Left ventricle myocardium superior (tissue), 1 donor: ENCODE measurements at places on chromosomes 12 and 14.

- DNase-seq, result no peak
Measured at GRCh38 chr12:130527239-130527638, 188.9 kb downstream of the RIMBP2 start.

DNA sequence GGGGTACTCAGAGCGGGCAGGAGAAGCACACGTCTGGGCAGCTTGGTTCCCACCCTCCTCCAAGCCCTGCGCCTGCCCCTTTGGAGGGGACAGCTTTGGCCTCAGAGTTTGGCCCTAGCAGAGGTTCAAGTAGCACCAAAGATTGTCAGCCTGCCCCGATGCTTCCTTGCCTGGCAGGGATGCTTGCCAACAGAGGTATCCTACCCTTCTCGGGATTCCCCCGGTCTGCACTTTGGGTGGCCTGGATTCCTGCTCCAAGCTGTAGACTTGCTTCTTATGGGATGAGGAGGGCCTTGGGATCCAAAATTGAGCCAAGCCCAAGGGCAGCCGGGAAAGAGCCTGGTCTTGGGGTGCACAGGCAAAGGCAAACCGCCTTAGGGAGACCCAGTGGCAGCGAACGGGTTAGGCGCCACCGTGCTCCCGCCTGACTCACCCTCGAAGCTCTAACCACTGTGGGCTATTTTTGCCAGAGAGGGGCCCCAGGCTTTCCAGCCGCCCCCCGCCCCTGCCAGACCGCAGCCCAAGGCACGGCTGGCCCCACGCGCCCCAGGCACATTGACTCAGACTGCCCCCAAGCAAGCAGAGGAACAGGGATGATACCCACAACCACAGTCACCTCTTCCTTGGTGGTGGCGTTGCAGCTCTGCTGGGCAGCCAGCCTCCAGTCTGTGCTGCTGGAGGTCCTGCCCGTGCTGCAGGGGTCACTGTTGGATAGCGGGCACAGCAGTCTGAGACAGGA, 847 bp upstream of the WNT10B start:
- no peak for DNase-seq

- no peak for DNase-seq
Measured at GRCh38 chr12:49895773-49896172, 7.9 kb downstream of the FAIM2 start.

GRCh38 chr12:58367041-58367440, 425.7 kb downstream of the ATP23 start:
- DNase-seq, result no peak
